Cardiac fibroblast (primary cell): ENCODE measurements at places on chromosomes 3 and 15.

GRCh38 chr15:64930019-64930652 is 18.4 kb downstream of the ANKDD1A start:
- DNase-seq, result no peak

DNA sequence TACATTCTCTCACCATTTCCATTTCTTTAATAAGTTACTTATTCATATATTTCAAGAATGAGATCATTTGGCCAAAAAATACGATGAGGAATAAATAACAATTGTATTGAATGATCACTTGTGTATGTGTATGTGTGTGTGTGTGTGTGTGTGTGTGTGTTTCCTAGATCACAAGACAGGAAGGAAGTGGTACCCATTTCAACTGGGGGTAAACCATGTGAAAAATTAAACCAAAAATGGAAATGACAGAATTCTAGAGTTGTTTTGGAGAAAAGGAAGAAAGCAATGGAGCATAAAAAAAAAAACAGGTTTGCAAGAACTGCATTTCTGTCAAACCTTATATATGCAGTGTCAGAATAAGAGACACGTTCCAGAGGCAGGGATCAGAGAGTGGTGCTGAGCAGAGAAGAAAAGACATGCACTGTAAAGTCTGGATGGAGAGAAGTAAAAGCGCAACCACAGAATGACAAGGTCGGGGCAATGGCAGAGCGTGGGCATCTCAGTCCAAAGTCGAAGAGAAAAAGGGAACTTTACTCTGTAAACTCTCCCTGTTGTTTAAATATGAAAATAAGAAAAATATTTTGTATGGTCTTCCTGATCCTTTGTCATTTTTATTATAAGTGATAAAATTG is 75.5 kb downstream of the PEX5L start:
- no peak for DNase-seq

- DNase-seq, result no peak
Observed at GRCh38 chr15:59335207-59335786, 37.4 kb downstream of the MYO1E start.

DNA sequence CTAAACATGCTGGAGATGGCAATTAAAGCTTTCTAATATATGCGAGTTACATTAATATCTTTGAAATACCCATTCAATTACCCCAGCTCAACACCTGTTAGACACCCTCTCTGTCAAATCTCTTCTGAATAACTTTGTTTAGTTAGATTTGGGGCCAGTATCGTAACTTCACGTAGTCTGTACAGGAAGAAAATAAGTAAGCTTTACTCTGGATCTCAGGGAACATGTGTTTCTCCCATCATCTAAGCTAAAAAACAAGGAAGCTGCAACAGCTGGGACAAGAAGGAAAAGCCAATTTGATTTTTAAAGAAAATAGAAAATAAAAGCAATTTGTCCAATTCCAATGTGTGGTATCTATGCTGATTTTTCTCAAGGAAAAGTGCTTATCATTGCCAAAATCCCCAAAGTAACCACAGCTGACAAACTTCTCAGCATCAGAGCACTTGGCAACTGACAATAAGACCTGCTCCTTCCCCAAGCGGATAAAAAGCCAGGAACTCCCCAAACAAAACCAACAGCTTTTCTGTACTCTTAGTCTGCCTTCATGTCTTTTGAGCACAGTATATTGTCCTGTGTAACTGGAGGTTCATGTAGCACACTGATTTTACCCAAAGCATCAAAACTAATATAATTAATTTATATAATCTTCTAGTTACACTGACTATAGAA is 279.1 kb downstream of the ZBTB20 start:
- no peak for DNase-seq

DNA sequence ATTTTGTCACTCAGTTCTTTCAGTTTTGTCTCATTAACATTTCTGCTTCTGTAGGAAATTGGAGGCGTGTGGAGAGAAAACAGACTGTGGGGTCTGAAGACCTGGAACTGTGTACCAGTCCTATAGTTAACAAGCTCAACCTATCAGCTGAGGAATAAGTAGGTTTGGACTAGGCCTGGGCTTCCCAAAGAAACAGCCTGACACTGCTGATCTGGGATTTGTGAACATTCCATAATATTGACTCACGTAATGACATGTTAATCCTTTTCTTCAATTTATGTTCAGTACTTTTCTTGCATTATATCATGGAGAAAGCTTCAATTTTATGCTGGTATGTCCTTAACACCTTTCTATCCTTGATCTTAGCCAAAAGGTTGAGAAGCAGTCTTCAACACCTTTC is 181.6 kb upstream of the RORA start:
- no peak for DNase-seq

GRCh38 chr15:51267703-51268083 is 70.7 kb downstream of the CYP19A1 start:
- DNase-seq, result no peak

GRCh38 chr15:62782071-62782841 is 260.3 kb upstream of the TPM1 start:
- peak; percentile 98 for DNase-seq

GRCh38 chr15:85482894-85483293 is 102.5 kb downstream of the AKAP13 start:
- DNase-seq, result peak; percentile 56

GRCh38 chr3:187166750-187167149 is 27.5 kb upstream of the RPL39L start:
- no peak for DNase-seq

GRCh38 chr15:49817100-49817499 is 196.3 kb downstream of the DTWD1 start:
- no peak for DNase-seq

- DNase-seq, result no peak
Observed at GRCh38 chr3:147312786-147313280, 93.5 kb downstream of the ZIC4 start.

DNA sequence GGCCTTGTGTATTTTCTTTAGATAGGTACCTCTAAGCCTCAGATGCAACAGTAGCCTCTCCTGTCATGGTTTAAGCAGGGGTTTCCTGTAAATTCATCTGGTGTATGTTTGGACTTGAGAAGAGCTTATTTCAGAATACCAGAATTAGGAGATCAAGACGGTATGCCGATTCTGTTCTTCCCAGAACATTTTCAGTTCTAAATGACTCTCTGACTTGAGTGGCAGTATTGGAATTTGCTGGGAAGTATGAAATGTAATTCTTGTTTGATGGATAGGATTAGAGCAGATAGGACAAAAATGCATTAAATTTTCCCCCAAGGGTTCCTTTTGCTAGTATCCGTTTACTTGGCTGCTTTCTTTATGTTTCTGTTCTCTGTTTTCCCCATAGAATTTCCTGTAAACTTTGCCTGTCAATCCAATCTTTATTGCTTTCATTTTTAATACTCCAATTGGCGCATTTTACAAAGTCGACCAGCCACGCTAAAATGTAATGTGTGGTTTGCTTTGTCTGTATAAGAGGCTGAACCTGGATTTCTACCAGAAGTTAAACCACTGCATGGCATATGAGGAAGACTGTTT is 612.2 kb downstream of the RBMS3 start:
- no peak for DNase-seq

GRCh38 chr3:56874269-56874668 is 72.5 kb upstream of the ARHGEF3 start:
- DNase-seq, result no peak

GRCh38 chr15:37791693-37792092 is 142.7 kb upstream of the TMCO5A start:
- DNase-seq, result no peak
